Astrocyte of the spinal cord (primary cell): ENCODE measurements at places on chromosomes 7 and 10.

DNA sequence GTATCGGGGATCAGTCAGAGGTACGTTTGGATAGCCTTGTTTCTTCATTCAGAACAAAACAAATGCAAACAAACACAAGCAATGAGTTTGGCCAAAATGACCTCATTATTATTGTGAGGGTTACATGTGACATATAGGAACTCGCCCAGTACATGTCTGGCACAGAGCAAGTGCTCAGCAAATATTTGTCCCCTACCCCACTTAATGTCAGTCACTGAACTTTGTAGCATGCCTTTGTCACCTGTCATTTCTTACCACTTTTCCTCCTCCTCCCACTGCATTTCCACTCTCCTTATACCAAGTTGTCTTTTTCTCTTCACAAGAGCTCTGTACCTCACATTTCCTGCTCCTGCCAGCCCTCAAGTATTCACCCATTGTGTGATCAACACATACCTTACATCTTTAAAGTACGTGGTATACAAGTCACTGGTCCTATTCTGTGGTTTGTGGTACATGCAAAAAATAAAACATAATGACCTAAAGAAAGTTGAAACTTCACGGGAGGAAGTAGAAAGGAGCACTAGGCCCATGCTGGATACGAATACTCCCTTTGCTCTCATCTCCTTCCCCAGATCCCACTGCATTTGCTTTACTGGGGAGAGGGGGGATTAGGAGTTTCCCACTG is 236.0 kb downstream of the INHBA start:
- DNase-seq = no peak

- DNase-seq = peak; percentile 29
These were observed 118.9 kb upstream of the NRP1 start for GRCh38 chr10:33453081-33454025.

GRCh38 chr7:79673421-79673820 is 220.0 kb upstream of the MAGI2 start:
- no peak for DNase-seq

GRCh38 chr7:110801502-110801901 is 289.4 kb upstream of the LRRN3 start:
- DNase-seq = no peak

GRCh38 chr7:75847707-75848106 is 31.1 kb upstream of the RHBDD2 start:
- no peak for DNase-seq

DNA sequence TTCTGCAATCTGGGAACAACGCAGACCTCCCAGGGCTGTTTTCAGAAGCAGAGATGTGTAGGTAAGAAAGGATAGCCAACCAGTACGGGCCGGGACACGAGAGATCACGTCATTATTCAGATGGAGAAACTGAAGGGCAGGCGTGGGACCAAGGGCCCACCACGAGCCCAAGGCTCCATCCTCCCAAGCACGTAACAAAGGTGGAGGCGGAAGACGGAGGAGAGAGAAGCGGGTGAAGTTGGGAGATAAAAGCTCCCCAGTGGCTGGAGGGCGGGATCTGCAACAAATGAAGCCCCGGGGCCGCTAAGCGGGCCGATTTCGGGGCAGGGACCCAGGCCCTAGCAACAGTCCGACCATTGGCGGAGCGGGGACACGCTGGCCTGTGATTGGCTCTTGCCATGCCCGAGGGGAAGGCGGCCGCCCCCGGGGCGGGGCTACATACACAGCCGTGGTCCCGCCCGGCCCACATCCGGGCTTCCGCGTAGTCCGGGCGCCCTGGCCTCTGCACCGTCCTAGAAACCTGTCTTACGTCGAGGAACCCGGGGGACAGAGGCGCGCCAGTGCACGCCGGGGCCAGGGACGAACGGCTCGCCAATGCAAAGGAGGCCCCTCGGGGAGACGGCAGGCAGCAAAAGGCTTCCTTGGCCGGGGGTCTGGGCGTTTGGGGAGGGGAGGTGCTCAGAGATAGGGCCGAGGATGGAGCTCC is 15.5 kb downstream of the HSPB1 start:
- DNase-seq = peak; percentile 97

DNA sequence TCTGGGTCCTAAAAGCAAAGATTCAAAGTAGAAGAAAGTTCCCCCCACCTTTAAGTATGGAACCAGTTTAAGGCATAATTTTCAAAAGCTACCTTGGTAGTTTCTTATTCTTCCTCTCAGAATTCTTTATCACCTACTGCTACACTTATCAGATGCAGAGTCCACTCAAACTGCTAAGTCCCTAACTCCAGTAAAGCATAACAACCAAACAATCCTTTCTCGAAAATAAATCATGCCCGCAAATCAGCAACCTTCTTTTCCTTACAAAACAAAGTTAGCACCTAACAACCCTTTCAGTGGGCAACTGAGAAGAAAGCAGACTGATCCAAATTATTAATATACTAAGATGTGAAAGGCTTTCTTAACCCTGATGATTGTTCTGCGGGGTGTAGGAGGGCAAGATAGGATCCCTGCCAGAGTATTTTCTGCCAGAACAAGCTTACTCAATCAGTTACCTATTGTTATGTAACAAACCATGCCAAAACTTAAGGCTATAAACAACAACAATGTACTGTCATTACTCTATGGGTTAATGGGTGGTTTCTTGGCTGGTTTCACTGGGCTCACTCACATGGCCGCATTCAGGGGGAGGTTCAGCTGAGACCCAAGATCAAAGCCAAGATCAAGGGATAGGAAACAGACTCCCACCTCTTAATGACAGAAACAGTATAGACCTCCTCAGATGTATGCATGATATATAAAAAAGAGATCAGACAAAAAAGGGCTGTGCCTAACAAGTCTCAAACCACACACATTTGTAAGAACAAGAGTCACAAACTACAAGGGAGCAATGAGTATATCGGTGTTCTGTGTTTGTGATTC is 42.0 kb downstream of the CCDC6 start:
- DNase-seq = no peak

- no peak for DNase-seq
These were observed 928.6 kb upstream of the MBL2 start for GRCh38 chr10:53701213-53701612.

DNA sequence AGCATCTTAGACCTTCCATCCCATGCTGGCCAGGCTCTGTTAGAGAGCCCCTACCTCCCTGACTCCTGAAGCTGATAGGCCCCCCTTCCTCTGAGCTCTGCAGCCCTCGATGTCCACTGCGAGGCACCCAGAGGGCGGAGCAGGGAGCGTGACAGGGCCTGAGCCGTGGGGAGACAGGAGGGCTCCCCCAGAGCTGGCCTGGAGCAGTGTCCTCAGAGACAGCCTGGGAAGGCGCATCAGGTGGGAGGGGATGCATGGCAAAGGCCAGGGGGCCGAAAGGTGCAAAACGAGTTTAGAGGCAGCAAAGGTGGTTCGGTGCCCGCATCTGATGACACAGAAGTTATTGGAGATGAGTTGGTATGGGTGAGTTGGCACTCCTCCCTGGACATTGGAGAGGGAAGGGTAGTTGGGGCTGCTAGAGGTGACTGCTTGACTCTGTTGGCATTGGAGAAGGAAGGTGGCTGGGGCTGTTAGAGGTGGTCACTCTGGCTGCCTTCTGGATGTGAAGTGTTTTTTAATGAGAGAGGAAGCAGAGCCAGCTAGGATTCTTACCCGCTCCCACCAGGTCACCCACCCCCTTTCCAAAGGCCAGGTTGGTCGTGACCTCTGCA is 53.1 kb downstream of the PRF1 start:
- DNase-seq = no peak

DNA sequence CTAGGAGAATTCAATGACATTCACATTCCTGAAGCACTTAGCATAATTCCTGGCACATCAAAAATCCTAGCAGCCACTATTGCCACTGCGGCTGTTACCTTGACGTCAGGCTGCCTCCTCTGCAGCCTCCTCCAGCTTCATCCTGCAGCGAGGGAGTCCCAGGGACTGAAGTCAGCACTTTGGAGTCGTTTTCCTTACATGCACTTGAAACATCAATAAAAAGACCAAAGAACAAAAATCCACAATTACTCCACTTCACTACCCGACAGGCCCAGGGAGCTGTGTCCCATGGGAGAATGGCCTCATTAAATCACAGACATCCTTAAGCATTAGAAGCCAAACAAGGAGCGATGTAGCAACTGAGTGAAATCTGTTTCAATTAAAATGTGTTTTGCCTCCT is 48.6 kb upstream of the NANOS1 start:
- DNase-seq = no peak

DNA sequence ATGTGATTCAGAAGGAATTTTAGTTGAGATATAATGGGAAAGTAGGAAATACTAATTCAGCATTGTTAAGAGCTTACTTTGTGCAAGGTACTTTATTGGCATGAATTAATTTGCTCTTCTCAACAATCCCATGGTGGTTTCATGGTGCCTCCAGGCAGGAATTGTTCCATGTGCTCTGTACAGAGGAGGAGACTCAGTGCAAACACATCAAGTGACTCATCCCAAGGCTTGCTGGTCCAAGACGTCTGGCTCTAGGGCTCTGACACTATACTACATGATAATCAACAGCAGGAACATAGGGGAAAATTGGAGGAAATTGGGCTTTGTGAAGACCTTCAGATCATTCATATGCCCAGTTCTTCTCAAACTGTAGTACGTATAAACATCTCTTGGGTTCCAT is 66.5 kb upstream of the PRKG1 start:
- DNase-seq = no peak
